ENCODE measurements at places on chromosomes 11 and 22. TPM values are rescaled to one million over a fixed set of nuclear protein-coding genes. Genes with fewer than 3 reads are reported as not detected.

DNA sequence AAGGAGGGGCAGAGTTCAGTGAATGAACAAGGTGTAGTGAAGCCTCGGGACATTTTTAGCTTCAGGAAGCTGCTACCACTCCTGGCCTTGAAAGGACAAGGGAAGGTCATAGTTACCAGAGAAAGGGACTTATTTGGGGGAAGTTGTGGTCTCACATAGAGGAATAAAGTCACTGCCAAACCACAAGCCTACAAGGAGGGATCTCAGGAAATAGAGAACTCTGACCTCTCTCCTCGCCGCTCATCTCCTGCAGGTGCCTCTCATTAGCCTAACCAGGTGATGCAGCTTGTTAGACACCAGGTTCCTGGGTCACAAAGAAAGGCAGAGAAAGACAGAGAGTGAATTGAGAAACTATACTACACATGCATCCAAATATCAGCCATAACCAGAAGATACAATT lies 14.3 kb upstream of the TOLLIP start:
- DNase-seq = no peak

- no peak for DNase-seq
These were observed 7.9 kb downstream of the C2CD3 start for GRCh38 chr11:74162681-74163467.

DNA sequence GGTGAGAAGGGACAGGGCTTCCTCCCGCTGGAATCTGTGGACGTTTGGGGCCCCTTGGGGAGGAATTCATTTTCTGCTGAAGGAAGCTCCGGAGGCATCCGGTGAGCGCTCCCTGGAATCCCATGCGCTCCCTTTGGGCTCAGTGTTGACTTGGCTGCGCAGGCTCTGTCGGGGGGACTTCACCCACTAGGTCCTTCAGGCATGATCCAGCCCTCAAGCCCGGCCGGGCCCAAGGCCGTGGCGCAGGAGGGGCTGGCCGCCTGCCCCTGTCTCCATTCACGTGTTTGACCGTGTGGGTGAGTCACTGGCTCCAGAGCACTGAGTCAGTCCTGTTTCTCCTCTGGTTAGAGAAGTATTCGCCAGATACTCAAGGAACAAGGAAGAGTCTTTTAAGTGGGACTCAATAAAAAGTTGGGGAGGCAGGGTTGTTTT lies 1.4 kb downstream of the CTTN start:
- DNase-seq = peak; percentile 80

- DNase-seq = no peak
These were observed 256.3 kb upstream of the ARHGAP20 start for GRCh38 chr11:110968348-110969062.

- DNase-seq = no peak
These were observed 8.0 kb upstream of the TLCD5 start for GRCh38 chr11:120316880-120317688.

Gene OR8B8
- not detected for total RNA-seq

Gene MS4A6E
- not detected for total RNA-seq
